Esophagus squamous epithelium (tissue), 5 donors: ENCODE measurements at places on chromosomes 5 and 9.

DNA sequence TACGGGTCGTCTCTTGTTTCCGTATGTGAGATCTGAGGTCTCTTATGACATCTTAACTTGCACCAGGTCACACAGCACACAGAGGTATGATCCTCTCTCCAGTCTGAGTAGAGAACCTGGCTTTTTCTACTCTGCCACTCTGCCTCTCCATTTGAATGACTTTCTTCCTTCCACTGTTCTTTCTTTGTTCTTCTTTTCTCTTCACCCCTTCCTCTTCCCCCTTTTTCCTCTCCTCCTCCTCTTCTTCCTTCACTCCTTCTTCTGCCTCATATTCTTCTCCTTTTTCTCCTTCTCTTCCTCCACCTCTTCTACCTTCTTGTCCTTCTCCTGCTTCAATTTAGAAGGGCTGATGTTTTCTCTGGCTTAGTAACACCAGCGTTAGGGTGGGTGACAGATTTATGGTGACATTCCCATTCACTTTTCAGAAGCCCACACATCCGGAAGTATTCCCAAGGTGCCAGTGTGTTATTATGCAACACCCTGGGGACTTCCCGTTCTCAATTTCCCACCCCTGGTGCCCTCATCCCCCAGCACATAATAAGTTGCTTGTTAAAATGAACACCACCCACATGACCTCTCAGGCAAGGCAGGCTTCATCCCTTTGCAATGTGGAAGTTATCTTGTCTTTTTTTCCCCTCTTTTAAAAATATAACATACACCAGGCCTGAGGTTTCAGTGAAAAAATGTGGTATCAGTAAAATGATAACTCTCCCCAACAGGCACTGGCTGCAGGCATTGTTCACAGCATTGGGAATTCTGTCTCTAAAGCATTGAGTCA, 122.0 kb downstream of the PAPPA start:
- no peak overlapping the region for H3K4me3 ChIP-seq
- no peak for DNase-seq
- peaks cover 14% of the 10 kb centered on the region for H3K36me3 ChIP-seq
- H3K27me3 ChIP-seq = no peaks in the 10 kb centered on the region
- H3K4me1 ChIP-seq = no peaks in the 10 kb centered on the region
- no peak overlapping the region for H3K27ac ChIP-seq

- H3K27ac ChIP-seq = no peak overlapping the region
- no peaks in the 10 kb centered on the region for H3K27me3 ChIP-seq
- no peak overlapping the region for H3K4me3 ChIP-seq
- DNase-seq = no peak
Measured at GRCh38 chr5:149185067-149185466, 43.8 kb downstream of the ABLIM3 start.

GRCh38 chr9:16328349-16328748, 542.1 kb downstream of the BNC2 start:
- no peaks in the 10 kb centered on the region for H3K27me3 ChIP-seq
- H3K27ac ChIP-seq = no peak overlapping the region
- H3K4me1 ChIP-seq = peaks cover 3% of the 10 kb centered on the region
- H3K4me3 ChIP-seq = no peak overlapping the region

DNA sequence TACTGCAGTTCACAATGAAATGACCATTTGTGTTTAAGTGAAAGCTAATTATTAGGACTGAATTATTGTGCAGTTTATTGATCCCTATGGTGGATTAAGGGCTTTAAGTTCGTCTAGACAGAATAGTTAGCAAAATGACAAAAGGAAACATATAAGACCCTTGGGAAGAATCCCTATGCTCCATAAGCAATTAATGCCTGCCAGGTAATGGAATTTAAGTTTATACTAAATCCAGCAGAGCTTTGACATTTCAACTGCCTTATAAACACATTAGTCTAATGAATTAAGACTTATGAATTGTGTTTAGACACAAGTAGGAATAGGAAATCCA, 640.0 kb upstream of the ARRDC3 start:
- no peaks in the 10 kb centered on the region for H3K4me1 ChIP-seq
- no peaks in the 10 kb centered on the region for H3K36me3 ChIP-seq
- H3K4me3 ChIP-seq = no peak overlapping the region
- H3K27ac ChIP-seq = no peak overlapping the region
- DNase-seq = no peak
